ENCODE measurements at places on chromosomes 6 and 20. TPM values are rescaled to one million over a fixed set of nuclear protein-coding genes. Genes with fewer than 3 reads are reported as not detected.
A peak's percentile ranks its signal among the peaks of the same experiment; 100 is the strongest.

DNA sequence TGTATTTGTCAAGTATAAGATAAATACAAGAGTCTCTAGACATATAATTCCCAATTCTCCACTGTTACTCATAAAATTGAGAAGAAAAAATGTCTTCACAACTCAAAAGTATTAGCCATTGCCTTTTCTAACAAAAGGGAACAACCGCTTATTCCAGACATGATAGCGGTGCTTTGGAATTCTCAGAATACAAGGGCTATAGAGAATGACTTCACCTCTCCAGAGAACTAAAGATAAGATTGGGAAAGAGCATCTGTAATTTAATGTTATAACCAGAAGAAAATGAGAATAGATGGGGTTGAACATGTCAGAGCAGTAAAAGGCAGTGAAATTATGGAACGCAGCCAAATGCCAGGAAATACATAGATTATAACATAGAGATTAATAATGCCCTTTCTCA, 730.8 kb downstream of the C6orf118 start:
- no peaks in the 10 kb centered on the region for H3K27me3 ChIP-seq
- no peaks in the 10 kb centered on the region for H3K4me1 ChIP-seq
- no peak overlapping the region for H3K27ac ChIP-seq
- no peak for DNase-seq

DNA sequence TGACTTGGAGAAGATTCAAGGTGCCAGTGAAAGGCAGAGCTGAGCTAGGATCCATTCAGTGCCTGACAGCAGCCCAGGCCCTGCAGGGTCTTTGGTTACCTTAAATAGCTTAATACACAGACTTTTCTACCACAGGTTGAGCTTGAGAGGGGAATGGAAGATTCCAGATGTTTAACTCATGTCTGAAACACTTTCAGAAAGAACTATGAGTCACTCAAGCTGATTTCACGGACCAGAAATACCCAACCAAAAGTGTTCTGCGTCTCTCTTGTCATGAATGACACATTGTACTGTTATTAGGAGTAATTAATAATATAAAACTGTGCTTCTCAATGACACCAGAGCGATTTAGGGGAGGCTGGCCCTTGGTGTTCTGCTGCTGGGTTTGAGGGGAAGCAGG, 6.4 kb upstream of the PMEPA1 start:
- H3K4me3 ChIP-seq = no peak overlapping the region
- no peak overlapping the region for H3K27ac ChIP-seq
- no peaks in the 10 kb centered on the region for H3K27me3 ChIP-seq

DNA sequence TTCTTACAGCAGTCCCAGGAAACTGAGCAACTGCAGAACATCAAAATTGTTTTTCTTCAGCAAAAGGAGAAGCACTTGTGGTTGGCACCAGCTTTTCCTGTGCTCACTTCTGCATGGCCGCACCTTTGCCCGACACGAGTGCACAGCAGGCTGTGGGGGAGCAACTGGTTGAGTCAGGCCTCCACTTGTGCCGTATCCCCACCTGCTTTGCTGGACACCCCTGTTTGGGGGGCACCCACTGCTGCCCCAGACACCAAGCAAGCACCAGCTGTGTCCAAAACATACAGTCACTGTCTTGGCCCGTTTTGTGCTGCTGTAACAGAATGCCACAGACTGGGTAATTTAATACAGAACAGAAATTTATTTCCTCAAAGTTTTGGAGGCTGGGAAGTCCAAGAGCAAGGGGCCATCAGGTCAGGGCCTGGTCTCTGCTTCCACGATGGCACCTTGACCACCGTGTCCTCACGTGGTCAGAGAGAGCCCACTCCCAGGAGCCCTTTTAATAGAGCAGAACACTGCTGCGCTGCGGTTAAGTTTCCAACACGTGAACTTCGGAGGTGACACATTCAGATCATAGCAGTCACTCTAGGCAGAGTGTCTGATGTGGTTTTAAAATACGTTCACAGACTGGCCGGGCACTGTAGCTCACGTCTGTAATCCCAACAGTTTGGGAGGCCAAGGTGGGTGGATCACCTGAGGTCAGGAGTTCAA, 8.7 kb upstream of the GMEB2 start:
- H3K4me1 ChIP-seq = peaks cover 64% of the 10 kb centered on the region
- peak overlapping the region; percentile 89 for H3K27ac ChIP-seq
- H3K36me3 ChIP-seq = peaks cover 5% of the 10 kb centered on the region
- H3K27me3 ChIP-seq = no peaks in the 10 kb centered on the region
- DNase-seq = peak; percentile 75

Gene MCCD1
- total RNA-seq = not detected

All from activated naive CD8-positive, alpha-beta T cell treated with anti-CD3 and anti-CD28 coated beads for 36 hours (primary cell).